NCI-H82 (cell line): ENCODE measurements at places on chromosomes 4 and X.

GRCh38 chrX:9905288-9905687 is 61.9 kb upstream of the CLDN34 start:
- DNase-seq: no peak

DNA sequence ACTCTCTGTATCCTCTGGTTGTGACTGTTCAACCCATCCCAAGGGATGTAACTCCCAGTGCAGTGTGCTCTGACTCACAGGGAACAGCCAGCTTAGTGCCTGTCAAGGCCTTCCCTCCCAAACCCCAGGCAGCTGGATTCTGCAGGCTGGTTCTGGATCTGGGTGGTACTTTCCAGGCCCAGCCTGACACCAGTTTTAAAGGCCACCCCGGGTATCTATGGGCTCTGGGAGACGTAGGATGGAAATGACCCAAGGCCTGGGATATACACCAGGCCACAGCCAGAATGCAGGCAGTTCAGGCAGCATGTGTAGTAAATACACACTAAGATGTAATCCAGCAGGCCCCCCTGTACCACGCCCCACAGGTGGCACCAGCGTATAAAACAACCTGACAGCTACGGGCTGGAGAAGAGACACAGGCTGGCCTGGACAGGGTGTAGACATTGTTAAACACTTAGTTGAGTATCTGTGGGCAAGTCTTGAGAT is 64.2 kb downstream of the SPINK2 start:
- DNase-seq: peak; percentile 5

GRCh38 chrX:112163906-112164305 is 81.3 kb upstream of the TRPC5 start:
- no peak for DNase-seq

GRCh38 chrX:139204571-139204897 is 326.0 kb upstream of the F9 start:
- no peak for DNase-seq

DNA sequence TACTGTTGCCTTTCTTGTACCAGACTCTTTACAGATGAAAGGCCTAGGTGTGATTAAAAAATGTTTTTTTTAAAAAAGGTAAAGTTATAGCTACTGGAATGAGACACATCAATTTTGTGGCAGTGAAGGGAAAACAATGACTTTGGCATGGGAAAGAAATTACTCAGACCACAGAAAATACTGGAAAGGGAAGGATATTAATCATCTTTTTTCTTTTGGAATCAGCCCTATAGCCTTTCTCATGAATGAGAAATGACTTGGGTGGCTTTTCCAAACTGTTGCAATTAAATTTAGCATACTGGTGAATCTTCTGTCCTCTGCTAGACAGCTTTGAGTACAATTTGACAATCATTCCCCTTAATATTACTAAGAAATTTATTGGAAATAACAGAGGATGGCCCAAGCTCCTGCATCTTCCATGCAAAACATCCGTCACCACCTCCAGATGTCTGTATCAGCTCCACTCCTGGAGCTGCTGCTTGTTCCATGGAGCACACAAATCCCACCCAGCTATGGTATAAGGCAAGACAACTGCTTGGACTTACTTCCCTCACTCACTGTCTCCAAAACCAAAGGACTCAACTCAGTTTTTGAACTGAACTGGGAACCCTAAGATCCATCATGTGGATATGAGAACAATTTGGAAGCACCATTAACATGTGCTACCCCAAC is 97.6 kb upstream of the ARSJ start:
- DNase-seq: no peak
